ENCODE measurements at places on chromosomes 1 and 21. TPM values are rescaled to one million over a fixed set of nuclear protein-coding genes. Genes with fewer than 3 reads are reported as not detected.

The FBLIM1 gene
- 61.0 TPM for total RNA-seq

The OR14K1 gene
- total RNA-seq = not detected

The CRP gene
- not detected for total RNA-seq

The HTR6 gene
- 0.31 TPM for total RNA-seq

The CCDC27 gene
- not detected for total RNA-seq

The AMY1A gene
- total RNA-seq = not detected

The DPYD gene
- 9.2 TPM for total RNA-seq

The UTS2 gene
- total RNA-seq = not detected

The PLA2G2D gene
- total RNA-seq = not detected

The SETDB1 gene
- 65.6 TPM for total RNA-seq

The AMPD1 gene
- total RNA-seq = not detected

The HCN3 gene
- 9.8 TPM for total RNA-seq

The DCST2 gene
- 0.45 TPM for total RNA-seq

The DAP3 gene
- 107 TPM for total RNA-seq

The AKR7A3 gene
- total RNA-seq = 1.6 TPM

The CD5L gene
- not detected for total RNA-seq

The CGN gene
- 39.9 TPM for total RNA-seq

The CR1L gene
- total RNA-seq = not detected

The GIPC2 gene
- total RNA-seq = 2.1 TPM

The SPRR1B gene
- 1.1 TPM for total RNA-seq

The GUCA2B gene
- not detected for total RNA-seq

The CFAP410 gene
- total RNA-seq = 78.6 TPM

The PIK3C2B gene
- 21.3 TPM for total RNA-seq

The CLCA1 gene
- total RNA-seq = 0.12 TPM

The KTI12 gene
- total RNA-seq = 8.7 TPM

The OR2T11 gene
- not detected for total RNA-seq

The TSPEAR gene
- total RNA-seq = 1.1 TPM

All from endodermal cell (in vitro differentiated cells).